ENCODE measurements at places on chromosomes 4 and X.

DNA sequence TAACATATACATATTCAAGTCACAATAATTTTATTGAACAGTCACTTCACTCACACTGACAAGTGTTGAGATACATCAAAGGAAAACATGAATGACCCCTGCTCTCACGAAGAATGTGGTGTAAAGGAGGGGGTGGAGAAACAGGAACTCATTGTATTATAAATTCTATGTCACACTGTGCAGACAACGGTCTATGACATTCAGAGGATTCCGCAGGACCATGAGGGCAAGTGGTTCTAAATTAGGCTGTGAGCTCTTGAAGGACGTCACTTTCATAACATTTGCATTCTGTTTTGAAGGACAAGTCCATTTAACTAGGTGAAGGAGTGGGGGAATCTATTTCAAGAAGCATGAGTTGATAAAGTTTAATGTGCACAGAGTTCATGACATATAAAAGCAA is 415.2 kb upstream of the HS3ST1 start:
- no peak for DNase-seq

DNA sequence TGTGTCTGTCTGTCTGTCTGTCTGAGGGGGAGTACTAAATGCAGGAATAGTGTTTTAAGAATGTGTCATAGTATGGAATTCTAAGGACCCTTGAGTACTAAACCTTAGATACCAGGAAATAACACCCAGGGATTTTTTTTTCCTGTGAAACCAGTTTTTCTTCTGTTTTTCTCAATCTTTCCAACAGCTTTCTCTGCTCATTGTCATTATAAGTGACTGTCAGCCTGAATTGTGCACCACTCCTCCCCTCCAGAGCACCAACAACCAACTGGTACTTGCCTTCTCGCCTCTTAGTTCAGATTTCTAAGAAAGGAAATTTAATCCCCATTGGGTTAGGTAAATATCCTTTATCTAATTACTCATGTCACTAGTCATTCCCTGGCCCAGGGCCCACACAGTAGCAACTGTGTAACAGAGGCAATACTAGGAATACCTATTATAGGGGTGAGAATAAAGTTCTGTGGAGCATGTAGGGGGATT is 320.6 kb downstream of the ADGRL3 start:
- peak; percentile 28 for DNase-seq

DNA sequence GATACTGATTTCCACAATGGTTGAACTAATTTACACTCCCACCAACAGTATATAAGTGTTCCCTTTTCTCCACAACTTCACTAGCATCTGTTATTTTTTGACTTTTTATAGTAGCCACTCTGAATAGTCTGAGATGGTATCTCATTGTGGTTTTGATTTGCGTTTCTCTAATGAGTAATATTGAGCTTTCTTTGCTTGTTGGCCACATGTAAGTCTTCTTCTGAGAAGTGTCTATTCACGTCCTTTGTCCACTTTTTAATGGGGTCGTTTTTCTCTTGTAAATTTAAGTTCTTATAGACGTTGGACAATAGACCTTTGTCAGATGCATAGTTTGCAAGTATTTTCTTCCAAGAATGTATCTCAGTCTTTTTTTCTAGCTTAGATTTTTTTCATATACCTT is 10.0 kb downstream of the FBXW7 start:
- no peak for DNase-seq

- no peak for DNase-seq
These were observed 136.8 kb downstream of the TECRL start for GRCh38 chr4:64272432-64272831.

GRCh38 chrX:2707334-2707760 is 16.3 kb downstream of the CD99 start:
- peak; percentile 58 for DNase-seq

- DNase-seq: peak; percentile 34
These were observed at the start of gene BANK1 for GRCh38 chr4:101790521-101791181. BANK1 (plus strand) TSS chr4:101790730; CDS start chr4:101790881, 151 bp downstream.
